ENCODE measurements at places on chromosomes 3 and 15.

GRCh38 chr3:134917631-134918030 lies 122.6 kb downstream of the EPHB1 start:
- no peak for DNase-seq

GRCh38 chr15:80934761-80935221 lies 54.8 kb downstream of the MESD start:
- peak; percentile 47 for DNase-seq

GRCh38 chr15:101558221-101558941 lies 68.9 kb upstream of the PCSK6 start:
- peak; percentile 54 for DNase-seq

DNA sequence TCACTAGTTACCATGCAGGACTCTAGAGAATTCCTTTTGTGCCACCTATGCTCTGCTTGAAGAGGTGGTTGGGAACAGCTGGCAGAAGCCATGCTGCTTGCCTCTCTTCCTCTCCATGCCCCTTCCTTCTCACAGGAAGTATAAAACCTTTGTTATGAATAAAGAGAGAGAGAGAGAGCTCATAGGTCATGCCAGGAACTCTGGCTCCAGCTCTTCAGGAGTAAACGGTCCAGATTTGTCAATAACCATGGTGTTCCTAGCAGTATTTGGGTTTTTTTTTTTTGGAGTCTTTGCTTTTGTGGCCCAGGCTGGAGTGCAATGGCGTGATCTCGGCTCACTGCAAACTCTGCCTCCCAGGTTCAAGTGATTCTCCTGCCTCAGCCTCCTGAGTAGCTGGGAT lies 97.7 kb upstream of the SLC4A7 start:
- no peak for DNase-seq

- no peak for DNase-seq
Measured at GRCh38 chr3:46999516-47000197, 20.2 kb downstream of the NBEAL2 start.

- no peak for DNase-seq
Measured at GRCh38 chr3:9295007-9295406, 45.6 kb upstream of the SRGAP3 start.

- DNase-seq = no peak
Measured at GRCh38 chr3:133933097-133934024, 37.7 kb upstream of the RAB6B start.

- DNase-seq = no peak
Measured at GRCh38 chr15:59294574-59295260, 78.0 kb downstream of the MYO1E start.
